Stimulated activated CD4-positive, alpha-beta T cell treated with anti-CD3 and anti-CD28 coated beads, Interleukin-4, amount 100 ng/mL, for 24 hours (primary cell): ENCODE measurements at places on chromosomes 16 and 17.

DNA sequence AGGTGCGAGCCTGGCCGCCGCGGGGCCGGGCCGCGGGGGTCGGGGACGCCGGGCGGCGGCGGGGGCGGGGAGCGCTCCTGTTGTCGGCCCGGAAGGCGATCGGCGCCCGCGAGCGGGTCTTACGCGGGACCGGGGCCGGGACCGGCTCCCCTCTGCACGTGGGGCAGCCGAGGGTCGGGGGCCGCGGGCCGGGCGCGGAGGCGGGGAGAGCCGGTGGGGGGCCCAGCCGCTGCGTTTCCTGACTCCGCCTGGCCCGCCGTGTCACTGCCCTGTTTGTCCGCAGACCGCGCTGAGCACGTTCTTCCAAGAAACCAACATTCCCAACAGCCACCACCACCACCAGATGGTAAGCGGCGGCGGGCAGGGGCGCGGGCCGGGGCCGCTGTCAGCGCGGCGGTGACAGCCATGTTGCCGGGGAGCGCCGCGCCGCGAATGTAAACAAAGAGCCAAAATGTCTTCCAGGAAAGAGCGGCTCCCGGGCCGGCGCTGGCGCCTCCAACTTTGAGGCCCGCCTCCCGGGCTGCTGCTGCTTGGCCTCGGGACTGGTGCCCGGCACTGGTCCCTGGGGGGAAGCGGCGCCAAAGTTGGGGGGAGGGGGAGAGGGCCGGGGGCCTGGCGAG is 586 bp downstream of the UBALD2 start:
- DNase-seq: peak; percentile 53

GRCh38 chr17:67474081-67474661 is 97.1 kb downstream of the PITPNC1 start:
- no peak for DNase-seq

DNA sequence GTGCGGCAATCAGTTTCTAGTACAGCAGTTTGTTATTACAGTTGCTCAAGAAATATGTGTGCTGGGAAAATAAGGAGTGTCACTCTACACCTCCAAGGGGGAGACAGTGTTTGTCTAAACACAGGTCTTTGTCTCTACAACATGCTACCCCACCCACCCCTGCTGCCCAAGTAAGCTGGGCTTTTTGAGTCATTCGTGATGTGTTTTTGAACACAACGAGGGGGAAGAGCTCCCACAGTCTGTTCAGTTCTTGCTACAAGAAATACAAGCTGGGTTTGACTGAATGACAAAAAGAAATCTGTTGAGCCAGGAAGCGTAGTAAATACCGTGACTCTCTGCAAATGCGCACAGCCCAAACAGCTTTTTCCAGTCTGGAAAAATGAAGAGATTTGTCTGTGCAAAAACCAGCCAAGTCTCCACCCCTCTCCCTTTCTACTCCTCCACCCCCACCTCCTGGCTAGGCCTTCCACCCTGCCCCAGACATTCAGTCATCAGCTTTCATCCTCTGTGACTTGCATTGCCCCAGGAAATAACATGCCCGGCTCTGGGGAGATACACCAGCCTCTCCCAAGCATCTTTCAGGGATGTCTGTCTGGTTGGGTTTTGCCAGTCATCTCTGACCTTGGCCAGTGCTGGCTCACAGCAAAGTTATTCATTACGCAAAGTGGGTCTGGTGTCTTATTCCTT is 25.7 kb downstream of the CHD9 start:
- no peak for DNase-seq

DNA sequence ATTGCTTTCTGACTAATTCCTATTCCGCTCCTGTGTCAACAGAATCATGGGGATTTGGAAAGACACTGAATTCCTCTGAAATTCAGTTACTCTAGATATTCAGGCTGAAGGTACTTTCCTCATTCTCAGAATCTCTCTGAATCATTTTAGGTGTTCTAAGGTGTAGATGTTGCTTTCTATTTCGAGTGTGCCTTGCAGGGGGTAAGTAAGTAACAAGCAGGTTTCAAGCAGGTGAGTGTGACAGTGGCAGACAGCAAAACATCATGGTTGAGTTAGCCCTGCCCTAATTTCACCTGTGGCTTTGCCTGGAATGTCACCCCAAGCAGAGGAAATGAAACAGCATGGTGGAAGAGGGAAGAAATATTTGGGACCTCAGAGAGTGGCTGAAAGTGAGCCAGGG is 75.1 kb downstream of the SHISA9 start:
- DNase-seq: no peak

DNA sequence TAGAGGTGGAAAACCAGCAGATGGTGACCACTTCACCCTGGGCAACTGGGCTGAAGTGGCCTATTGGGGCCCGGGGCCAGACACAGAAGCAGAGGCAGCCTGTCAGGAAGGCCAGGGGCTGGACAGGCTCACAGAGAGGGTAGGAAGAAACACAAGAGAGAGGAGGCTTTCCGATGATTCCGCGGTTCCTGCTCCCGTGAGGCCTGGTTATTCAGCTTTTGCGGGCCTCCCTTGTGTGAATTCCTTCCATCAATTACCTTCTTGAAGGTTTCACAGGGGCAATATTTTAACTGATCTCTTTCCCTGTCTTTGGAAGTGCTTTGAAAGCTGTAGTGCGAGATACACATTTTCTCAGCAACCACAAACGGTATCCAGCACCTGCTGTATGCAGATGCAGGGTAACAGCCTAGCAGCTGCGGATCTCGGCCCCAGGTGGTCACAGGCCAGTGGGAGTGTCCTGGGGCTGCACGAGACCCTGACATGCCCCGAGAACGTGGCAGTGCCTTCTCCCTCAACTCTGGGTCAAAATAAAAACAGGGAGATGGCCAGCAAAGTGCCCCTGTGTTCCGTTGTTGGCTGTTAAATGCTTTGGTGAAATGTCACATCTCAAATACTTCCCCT is 11.6 kb upstream of the CMIP start:
- DNase-seq: no peak

DNA sequence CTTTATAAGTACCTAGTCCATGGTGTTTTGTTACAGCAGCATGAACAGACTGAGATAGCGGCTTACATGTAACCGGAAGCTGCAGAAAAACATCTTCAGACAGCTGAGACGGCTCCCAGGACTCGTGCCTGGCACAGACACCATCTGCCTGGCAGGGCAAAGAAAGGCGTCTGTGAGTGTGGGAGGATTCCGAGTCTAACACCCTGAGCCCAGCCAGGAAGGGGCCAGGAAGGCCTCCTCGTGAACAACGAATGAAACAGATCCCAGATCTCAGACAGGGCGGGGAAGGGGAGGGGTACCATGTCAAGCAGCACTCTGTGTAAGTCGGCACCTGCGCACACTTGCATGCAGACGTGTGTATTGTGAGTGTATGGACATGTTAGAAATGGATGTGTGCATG is 4.4 kb upstream of the CSNK1D start:
- no peak for DNase-seq
